Endothelial cell (in vitro differentiated cells): ENCODE measurements at places on chromosomes 7 and 10. TPM values are rescaled to one million over a fixed set of nuclear protein-coding genes. Genes with fewer than 3 reads are reported as not detected.

- peak; percentile 91 for DNase-seq
- no peak overlapping the region for H3K4me3 ChIP-seq
- peaks cover 13% of the 10 kb centered on the region for H3K4me1 ChIP-seq
- H3K27ac ChIP-seq, result peak overlapping the region; percentile 78
Measured at GRCh38 chr7:142323706-142324105, 65.8 kb upstream of the PRSS58 start.

- no peak for DNase-seq
- H3K4me3 ChIP-seq, result no peak overlapping the region
- peaks cover 57% of the 10 kb centered on the region for H3K4me1 ChIP-seq
- H3K27ac ChIP-seq, result no peak overlapping the region
Measured at GRCh38 chr7:45591101-45591906, 17.1 kb downstream of the ADCY1 start.

The CFAP69 gene
- 1.8 TPM for total RNA-seq

GRCh38 chr7:41730161-41730560 lies 27.3 kb upstream of the INHBA start:
- H3K27me3 ChIP-seq, result no peaks in the 10 kb centered on the region
- peaks cover 8% of the 10 kb centered on the region for H3K4me1 ChIP-seq
- H3K27ac ChIP-seq, result no peak overlapping the region
- DNase-seq, result no peak
- no peak overlapping the region for H3K4me3 ChIP-seq
- H3K36me3 ChIP-seq, result no peaks in the 10 kb centered on the region

GRCh38 chr7:104791080-104791479 lies 222.9 kb upstream of the KMT2E start:
- peaks cover 24% of the 10 kb centered on the region for H3K4me1 ChIP-seq
- no peaks in the 10 kb centered on the region for H3K36me3 ChIP-seq
- no peak overlapping the region for H3K27ac ChIP-seq
- no peaks in the 10 kb centered on the region for H3K27me3 ChIP-seq
- no peak for DNase-seq

- H3K27me3 ChIP-seq, result no peaks in the 10 kb centered on the region
- DNase-seq, result no peak
- H3K4me1 ChIP-seq, result peaks cover 4% of the 10 kb centered on the region
- H3K27ac ChIP-seq, result no peak overlapping the region
- H3K4me3 ChIP-seq, result no peak overlapping the region
Measured at GRCh38 chr7:98640375-98640774, 23.3 kb downstream of the NPTX2 start.

GRCh38 chr7:73703757-73704639 lies 15.5 kb downstream of the STX1A start:
- peak; percentile 61 for DNase-seq
- no peaks in the 10 kb centered on the region for H3K4me1 ChIP-seq
- peaks cover 8% of the 10 kb centered on the region for H3K27me3 ChIP-seq
- H3K4me3 ChIP-seq, result no peak overlapping the region

The RTKN2 gene
- total RNA-seq, result 1.7 TPM

- no peak for DNase-seq
- H3K36me3 ChIP-seq, result no peaks in the 10 kb centered on the region
- H3K4me1 ChIP-seq, result peaks cover 5% of the 10 kb centered on the region
- no peak overlapping the region for H3K27ac ChIP-seq
- H3K4me3 ChIP-seq, result no peak overlapping the region
Measured at GRCh38 chr7:129465080-129465479, 30.8 kb downstream of the STRIP2 start.

The NOS3 gene
- total RNA-seq, result 102 TPM

- DNase-seq, result no peak
- H3K36me3 ChIP-seq, result no peaks in the 10 kb centered on the region
- no peak overlapping the region for H3K27ac ChIP-seq
- no peak overlapping the region for H3K4me3 ChIP-seq
- H3K27me3 ChIP-seq, result peaks cover 5% of the 10 kb centered on the region
- no peaks in the 10 kb centered on the region for H3K4me1 ChIP-seq
Measured at GRCh38 chr10:48778193-48778857, 93.7 kb downstream of the WDFY4 start.

DNA sequence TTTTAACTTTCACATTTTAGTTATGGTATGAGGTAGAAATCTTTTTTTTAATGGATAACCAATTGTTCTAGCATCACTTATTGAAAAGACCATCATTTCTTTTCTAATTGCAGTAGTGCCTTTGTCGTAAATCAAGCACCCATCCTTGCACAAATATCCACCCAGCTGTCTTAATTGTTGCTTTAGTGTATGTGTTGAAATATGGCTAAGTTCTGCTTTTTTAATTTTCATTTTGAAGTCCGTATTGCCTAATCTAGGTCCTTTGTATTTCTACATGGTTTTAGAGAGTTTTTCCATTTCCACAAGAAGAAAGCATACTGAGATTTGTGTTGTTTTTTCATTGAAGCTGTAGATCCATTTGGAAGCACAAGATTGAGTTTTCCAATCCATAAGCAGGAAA lies 259.6 kb upstream of the SEMA3E start:
- no peak overlapping the region for H3K4me3 ChIP-seq
- no peak overlapping the region for H3K27ac ChIP-seq
- no peaks in the 10 kb centered on the region for H3K36me3 ChIP-seq
- H3K4me1 ChIP-seq, result peaks cover 7% of the 10 kb centered on the region
- no peaks in the 10 kb centered on the region for H3K27me3 ChIP-seq

GRCh38 chr10:18359812-18360211 lies 219.6 kb downstream of the CACNB2 start:
- H3K4me3 ChIP-seq, result no peak overlapping the region
- peak overlapping the region; percentile 5 for H3K27ac ChIP-seq
- DNase-seq, result no peak
- peaks cover 3% of the 10 kb centered on the region for H3K27me3 ChIP-seq

The ACTR3C gene
- 0.87 TPM for total RNA-seq

DNA sequence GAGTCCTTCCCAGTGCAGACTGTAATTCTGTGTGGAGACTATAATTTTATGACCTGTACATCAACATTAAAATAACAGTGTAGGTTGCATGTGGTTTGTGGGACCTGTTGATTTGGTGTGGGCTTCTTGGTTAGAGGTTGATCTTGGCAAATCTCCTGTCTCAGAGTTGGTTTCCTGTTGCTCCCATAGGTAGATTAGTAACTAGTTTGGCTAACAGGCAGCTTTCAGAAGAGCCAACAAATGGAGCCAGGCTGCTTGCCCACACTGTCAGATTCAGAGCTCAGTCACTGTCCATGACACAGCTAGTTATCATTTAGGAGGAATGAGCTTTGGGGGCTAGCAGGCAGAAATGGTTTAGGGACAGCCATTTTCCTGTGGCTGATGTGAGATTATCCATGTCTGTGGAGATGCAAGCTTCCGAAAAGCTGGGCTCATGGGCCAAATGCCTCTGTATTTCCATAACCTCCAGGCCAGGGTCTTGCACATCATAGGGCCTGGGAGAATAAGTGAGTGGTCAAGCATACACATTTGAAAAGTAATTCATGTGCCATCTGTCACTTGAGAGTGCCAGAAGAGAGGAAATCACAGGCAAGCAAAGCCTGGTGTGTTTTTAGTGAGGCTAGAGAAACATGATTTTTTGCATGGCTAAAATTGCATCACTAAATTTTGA lies 33.4 kb downstream of the CCM2 start:
- H3K36me3 ChIP-seq, result peaks cover 3% of the 10 kb centered on the region
- H3K27ac ChIP-seq, result no peak overlapping the region
- no peaks in the 10 kb centered on the region for H3K27me3 ChIP-seq
- no peak overlapping the region for H3K4me3 ChIP-seq

DNA sequence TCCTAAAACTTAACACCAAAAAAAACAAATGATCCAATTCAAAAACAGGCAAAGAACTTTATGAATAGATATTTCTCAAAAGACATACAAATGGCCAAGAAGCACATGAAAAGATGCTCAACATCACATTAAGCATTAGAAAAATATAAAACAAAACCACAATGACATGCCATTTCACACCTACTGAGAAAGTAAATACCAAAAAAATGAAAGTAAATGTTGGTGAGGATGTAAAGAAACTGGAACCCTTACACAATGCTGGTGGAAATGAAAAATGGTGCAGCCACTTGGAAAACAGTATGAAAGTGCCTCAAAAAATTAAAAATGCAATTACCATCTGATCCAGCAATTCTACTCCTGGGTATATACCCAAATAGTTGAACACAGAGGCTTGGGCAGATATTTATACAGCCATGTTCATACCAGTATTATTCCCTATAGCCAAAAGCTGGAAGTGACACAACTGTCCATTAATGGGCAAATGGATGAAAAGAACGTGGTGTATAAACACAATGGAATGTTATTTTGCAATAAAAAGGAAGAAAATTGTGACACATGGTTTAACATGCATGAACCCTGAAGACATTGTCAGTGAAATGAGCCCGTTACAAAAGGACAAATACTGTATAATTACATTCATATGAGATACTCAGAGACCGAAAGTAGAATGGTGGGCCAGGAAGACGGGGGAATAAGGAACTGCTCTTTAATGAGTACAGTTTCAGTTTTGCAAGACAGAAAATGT lies 89.0 kb downstream of the JMJD1C start:
- no peak overlapping the region for H3K4me3 ChIP-seq
- no peaks in the 10 kb centered on the region for H3K36me3 ChIP-seq
- H3K27ac ChIP-seq, result no peak overlapping the region

- DNase-seq, result no peak
- no peak overlapping the region for H3K27ac ChIP-seq
- H3K27me3 ChIP-seq, result peaks cover 2% of the 10 kb centered on the region
- no peaks in the 10 kb centered on the region for H3K4me1 ChIP-seq
- peaks cover 11% of the 10 kb centered on the region for H3K36me3 ChIP-seq
- no peak overlapping the region for H3K4me3 ChIP-seq
Measured at GRCh38 chr7:130595986-130596385, 72.6 kb downstream of the COPG2 start.

DNA sequence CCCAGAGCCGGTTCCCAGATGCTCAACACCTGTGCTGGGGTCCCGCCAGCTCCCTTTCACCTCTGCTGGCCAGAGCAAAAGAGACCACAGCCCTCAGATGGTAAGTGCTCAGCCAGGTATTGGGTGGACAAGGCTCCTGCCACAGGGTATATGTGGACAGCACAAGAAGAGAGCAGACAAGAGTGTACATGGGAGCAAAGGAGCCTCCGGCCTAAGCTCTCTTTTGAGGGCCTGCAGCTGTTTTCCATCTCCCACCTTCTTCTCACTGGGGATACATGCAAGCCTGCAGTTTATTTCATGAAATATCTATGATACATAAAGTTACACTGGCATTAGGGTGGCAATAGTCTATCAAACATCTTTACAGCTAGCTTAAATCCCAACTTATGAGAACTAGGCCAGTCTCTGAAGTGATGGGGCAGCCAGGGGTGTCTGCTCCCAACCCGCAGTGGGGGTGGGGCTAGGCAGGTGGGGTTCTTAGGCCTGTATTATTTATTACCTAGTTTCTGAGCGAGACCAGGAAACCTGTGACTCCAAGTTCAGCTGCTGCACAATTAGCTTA lies 50.4 kb upstream of the DDC start:
- peaks cover 4% of the 10 kb centered on the region for H3K27me3 ChIP-seq
- no peaks in the 10 kb centered on the region for H3K4me1 ChIP-seq
- no peak overlapping the region for H3K27ac ChIP-seq
- no peak overlapping the region for H3K4me3 ChIP-seq
- DNase-seq, result no peak
- H3K36me3 ChIP-seq, result peaks cover 51% of the 10 kb centered on the region

DNA sequence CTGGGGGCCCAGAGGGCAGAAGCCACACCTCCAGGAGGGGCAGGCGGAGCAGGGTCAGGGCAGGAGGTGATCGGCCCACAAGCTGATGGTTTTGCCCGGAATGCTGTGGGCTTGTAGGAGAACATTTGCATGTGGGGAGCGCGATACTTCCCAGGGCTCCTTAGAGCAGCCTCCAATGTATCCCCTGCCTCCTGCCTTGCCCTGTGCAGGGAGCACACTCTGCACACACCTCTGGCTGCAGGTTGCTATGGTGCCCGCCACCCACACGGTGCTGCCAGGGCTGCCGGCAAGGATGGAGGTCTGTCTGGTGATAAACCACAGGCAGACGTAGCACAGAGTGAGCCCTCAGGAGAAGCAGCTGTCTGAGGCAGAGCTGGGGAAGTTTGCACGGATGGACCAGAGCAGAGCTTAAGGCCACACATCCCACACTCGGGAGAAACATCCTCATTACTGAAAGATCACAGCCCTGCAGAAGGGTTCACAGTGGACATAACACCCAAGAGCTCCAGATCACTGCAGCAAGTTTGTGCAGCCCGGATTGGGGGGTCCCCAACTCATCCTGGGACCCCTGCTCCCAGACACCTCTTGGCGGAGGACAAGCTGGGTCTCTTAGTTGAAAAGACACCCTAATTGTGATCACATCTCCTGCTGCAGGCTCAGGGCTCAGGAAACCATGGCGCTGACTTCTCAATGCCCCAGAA lies 41.8 kb downstream of the VIPR2 start:
- H3K27ac ChIP-seq, result no peak overlapping the region
- H3K36me3 ChIP-seq, result peaks cover 25% of the 10 kb centered on the region
- peaks cover 2% of the 10 kb centered on the region for H3K4me1 ChIP-seq
- no peak for DNase-seq

GRCh38 chr7:106047184-106047583 lies 64.9 kb downstream of the SYPL1 start:
- no peaks in the 10 kb centered on the region for H3K4me1 ChIP-seq
- no peak overlapping the region for H3K4me3 ChIP-seq
- no peak for DNase-seq

The TNS3 gene
- total RNA-seq, result 7.5 TPM

DNA sequence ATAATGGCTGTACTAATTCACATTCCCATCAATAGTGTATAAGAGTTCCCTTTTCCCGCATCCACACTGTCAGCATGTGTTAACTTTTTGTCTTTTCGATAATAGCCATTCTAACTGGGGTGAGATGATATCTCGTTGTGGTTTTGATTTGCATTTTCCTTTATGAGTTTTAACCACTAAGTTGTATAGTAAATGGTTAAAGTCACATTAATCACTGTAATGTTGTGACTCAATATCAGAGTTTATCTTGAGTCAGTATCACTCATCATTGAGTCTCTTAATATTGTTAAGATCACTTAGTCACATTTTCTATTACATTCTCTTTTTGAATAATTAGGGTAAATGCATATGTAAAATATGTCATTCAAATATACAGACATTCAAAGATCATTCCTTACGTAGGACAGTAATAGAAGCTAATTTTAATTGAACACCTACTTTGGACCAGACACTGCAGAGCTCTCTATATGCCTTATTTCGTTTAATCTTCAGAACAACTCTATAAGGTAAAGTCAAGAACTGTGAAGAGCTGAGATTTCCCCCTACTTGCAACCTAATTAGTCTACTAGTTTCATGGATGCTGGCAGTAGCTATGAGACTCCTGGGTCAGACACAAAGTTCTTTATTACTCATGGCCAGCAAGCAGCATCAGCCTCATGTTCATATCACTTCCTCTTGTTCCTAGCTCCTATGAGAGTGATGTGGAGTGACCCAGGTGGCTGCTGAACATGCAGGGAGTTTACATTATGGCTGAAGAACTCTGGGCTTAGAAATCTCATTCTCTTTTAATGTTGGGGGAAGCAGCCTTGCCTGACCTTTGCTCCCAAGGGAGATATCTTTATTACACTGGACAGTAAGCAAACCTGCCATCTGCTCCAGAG lies 30.5 kb downstream of the CREB5 start:
- DNase-seq, result no peak
- H3K27me3 ChIP-seq, result no peaks in the 10 kb centered on the region
- no peaks in the 10 kb centered on the region for H3K4me1 ChIP-seq
- no peak overlapping the region for H3K27ac ChIP-seq
- no peak overlapping the region for H3K4me3 ChIP-seq
- no peaks in the 10 kb centered on the region for H3K36me3 ChIP-seq

GRCh38 chr7:105011141-105011830 lies 2.7 kb upstream of the KMT2E start:
- peaks cover 33% of the 10 kb centered on the region for H3K27me3 ChIP-seq
- peaks cover 23% of the 10 kb centered on the region for H3K36me3 ChIP-seq
- peaks cover 39% of the 10 kb centered on the region for H3K4me1 ChIP-seq
- DNase-seq, result no peak

The AGMO gene
- not detected for total RNA-seq
